ENCODE measurements at places on chromosomes 4 and X.

GRCh38 chr4:71338846-71339593 is at the start of gene SLC4A4:
SLC4A4 (plus strand) TSS chr4:71339020.
- no peak for DNase-seq

DNA sequence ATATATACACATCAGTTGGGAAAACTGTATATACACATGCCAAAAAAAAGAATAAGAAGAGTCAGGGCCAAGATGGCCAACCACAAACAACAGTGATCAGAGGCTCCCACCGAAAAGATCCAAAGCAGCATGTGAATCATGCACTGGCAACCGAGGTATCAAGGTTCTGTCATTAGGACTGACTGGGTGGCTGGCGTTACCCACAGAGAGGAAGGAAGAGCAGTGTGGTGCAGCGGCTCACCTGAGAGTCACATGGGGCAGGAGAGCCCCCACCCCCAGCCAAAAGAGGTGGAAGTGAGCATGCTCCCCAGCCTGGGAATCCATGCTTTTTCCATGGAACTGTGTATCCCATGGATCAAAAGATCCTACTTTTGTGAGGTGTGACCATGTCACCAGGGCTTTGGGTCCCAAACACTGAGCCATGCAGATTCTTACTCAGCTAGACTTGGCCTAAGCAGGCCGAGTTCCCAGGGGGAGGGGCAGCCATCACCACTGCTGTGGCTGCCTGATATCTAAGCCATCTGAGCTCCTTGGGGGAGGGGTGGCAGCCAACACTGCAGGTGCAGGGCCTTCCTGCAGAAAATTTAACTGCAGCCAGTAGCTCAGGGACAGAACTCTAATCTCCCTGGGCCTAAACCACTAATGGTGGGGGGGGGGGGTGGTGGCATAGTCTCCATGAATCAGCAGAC is 52.8 kb downstream of the P2RY10 start:
- no peak for DNase-seq

- peak; percentile 73 for DNase-seq
Measured at GRCh38 chr4:683982-684622, 4.8 kb downstream of the SLC49A3 start.

DNA sequence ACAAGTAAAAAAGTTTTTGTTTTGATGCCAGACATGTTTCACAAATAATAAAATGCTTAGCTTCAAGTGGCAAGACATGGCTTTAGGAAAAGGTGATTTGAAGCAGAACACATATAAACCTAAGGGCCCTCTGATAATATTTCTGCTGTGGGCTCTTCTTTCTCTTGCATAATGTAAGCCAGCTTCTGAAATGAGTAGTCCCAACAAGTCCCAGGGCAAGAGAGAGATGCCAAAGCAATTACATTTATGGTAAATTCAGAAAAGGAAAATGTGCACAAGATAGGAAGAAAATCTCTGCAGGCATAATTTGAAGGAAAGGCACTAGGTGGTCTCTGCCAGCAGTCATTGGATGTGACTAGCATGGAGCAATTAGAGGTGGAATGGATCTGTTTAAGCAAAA is 170.8 kb upstream of the GALNT7 start:
- no peak for DNase-seq

DNA sequence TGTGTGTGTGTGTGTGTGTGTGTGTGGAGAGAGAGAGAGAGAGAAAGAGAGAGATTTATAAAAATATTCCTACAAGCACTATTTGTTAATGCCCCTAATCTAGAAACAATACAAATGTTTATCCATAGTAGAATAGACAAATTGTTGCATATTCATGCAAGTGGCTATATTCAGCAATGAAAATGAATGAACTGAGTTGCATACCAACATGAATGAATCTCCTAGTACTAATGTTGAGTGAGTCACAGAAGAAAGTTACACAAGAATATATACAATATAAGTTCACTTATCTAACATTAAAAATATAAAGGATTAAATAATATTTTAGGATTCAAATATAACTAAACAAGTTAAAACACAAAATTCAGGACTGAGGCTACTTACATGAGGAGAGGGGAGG is 456.8 kb upstream of the AMOT start:
- no peak for DNase-seq

- no peak for DNase-seq
Measured at GRCh38 chr4:38735870-38736269, 46.9 kb downstream of the TLR10 start.

GRCh38 chr4:127988638-127989037 is 23.4 kb downstream of the ABHD18 start:
- DNase-seq: no peak

DNA sequence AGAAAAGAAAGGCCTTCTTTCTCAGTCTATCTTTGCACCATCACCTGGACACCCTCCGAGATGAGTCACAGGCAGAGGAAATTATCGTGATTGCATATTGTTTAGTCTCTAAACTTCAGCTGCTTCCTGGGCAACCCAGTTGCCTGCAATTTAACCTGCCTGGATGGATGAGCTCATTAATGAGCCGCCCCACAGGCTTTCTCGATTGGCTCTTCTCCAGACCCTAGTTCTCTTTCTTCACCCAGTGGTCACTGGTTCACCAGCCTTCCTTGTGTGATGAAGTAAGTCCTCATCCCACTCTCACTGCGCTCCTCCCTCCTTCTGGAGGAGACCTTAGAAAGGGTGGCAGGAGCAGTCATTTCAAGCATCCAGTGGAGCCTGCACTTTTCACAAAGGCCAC is 94.4 kb downstream of the SOWAHB start:
- DNase-seq: no peak
